ENCODE measurements at places on chromosomes 3 and 15.

DNA sequence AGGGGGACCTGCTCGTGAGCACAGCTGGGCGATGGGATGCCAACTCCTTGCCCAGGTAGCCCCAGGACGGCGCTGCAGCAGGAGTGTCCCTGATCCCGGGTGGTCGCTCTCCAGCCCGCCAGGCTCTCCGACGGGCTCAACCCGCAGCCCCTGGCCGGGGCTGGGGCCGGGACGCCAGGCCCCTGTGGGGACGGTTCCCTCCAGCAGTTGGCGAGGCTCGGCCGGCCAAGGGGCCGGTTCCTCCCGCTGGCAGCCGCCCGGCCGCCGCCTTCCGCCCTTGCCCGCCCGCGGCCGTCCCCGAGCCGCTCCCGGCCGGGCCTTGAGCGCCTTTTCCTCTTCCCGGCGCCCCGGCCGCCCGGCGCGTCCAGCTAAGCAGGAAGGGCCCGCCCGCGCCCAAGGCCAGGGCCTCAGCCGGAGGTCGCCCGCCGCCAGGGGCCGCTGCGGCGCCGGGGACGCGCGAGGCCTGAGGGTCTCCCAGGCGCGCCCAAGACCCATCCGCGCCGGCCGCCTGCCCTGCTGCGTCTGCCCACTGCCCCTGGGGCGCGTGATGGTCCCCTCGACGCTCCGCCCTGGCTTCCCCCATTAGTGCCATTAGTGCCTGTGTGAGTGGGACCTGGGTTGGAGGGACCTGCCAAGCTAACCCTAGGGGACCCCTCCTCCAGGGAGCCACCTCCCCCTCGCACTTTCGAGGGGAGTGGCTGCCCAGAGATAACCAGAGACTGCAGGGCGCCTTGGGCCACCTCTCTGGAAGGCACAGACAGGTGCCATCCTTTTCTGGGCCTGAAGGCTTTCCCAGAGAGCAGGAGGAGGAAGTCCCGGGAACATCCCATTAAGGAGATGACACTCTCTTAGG lies 106.4 kb downstream of the FBLN2 start:
- DNase-seq: no peak

DNA sequence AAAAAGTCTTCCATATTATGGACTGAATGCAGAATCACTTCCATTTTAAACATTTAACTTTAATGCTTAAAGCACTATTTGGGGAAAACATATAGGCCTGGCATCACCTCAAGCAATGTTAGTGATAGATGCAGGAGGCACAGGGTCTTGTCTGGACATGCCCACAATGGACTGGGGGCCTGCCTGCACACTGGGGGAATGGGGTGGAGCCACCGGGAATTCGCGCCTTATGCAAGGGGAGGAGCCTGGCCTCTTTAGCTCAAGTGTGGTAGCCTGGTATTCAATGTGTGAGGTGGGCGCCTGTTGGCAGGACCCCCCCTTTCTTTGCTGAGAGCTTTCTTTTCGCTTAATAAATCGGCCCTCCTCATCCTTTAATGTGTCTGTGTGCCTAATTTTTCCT lies 29.9 kb downstream of the ACKR4 start:
- no peak for DNase-seq

DNA sequence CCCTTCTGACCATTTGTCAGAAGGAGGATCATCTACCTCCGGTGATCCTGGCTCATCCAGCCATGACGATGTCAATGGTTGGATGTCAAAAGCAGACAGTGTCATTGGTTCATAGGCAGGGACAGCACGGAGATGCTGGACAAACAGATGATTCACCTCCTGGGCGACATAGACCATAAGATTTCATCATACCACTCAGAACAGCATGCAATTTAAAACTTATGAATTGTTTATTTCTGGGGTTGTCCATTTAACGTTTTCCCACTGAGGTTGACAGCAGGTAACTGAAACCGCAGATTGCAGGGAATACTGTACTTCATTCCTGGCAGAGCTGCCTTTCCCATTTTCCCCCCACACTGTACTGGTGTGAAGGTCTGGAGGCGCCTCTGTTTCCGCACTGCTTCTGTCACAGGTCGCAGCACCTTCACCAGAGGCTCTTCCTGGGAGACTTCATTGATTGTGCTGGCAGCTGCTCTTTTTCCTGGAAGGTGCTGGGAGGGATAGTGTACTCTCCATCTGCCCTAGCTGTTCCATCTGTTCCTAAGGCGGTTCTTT lies 32.5 kb upstream of the TMOD3 start:
- DNase-seq: no peak

DNA sequence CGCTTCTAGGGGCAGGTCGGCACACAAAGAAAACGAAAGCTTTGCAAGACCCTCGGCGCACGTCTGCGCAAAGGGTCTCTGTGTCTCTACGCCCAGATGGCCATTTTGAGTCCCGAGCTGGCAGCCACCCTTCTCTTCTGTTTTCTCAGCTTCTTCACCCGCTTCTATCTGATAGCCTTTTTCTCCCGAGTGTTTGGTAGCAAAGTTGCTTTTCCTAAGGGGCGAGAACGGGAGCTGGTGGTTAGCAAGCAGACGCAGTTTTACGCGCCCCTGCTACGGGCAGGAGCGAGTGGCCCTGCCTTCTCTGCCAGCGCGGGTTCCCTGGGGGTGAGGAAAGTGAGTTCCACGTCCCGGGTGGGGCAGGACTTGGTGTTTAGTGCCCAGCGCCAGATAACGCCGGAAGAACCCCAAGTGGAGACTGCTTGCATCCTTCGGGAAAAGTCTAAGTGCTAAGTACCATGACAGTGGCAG lies 2.9 kb upstream of the MKRN2 start:
- DNase-seq: no peak

DNA sequence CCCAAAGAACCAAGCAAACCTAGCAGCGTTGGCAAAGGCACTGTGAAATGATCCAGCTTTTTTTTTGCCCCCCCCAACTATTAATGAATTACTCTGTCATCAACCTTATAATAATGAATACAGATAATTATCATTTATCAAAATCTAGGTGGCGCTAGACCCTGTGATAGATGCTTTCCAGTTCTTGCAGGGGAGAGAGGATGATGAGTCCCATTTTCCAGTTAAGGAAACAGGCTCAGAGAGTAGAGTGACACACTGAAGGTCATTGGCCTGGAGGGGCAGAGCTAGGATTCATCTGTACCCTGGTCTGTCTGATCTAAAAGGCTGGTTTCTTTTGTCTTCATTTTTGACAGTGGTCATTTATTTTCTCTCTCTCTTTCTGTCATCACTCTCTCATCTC lies 5.0 kb downstream of the ACOX2 start:
- no peak for DNase-seq

DNA sequence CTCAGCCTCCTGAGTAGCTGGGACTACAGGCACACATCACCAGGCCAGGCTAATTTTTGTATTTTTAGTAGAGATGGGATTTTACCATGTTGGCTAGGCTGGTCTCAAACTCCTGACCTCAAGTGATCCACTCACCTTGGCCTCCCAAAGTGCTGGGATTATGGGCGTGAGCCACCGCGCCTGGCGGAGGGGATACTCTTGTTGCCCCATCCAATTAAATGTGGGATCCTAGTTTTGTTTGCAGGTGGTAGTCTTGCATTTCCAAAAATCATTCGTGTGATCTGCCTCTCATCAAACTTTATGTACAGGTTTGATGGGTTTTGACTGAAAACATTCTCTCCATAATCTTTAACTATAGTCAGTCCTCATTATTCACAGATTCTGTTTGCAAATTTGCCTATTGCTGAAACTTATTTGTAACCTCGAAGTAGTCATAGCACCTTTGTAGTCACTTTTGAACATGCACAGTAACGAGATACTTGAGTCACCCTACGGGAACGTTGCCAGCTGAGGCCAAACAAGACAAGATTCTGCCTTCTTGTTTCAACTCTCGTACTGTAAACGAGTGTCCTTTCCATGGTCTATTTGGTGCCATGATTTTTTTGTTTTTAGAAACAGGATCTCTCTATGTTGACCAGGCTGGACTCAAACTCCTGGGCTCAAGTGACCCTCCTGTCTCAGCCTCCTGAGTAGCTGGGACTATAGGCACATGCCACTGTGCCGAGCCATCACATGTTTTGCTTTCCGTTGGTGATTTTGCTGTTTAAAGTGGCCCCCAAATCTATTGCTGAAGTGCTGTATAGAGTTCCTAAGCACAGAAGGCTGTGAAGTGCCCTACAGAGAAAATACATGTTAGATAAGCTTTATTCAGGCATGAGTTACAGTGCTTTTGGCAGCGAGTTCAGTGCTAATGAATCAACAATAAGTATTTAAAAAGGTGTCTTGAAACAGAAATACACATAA lies 8.1 kb upstream of the MAPK6 start:
- DNase-seq: peak; percentile 85

- DNase-seq: no peak
Observed at GRCh38 chr15:99257107-99257750, 5.9 kb downstream of the LRRC28 start.

DNA sequence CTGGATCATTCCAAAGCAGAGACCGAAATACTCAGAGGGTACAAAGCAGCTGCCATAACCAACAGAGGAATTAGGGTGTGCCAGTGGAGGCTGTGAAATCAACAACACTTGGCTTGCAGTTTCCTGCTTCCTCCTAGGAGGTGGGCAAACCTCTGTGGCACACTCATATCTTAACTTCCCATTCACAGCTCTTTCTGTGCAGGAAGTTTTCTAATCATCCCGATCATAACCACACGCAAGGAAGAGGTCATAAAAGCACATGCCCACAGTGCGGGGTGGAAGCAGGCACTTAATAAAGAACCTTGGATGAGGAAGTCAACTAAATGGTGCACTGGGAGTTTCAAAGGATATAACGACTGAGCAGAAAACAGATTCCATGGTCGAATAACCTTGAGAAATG lies 5.1 kb downstream of the SCAMP2 start:
- no peak for DNase-seq

DNA sequence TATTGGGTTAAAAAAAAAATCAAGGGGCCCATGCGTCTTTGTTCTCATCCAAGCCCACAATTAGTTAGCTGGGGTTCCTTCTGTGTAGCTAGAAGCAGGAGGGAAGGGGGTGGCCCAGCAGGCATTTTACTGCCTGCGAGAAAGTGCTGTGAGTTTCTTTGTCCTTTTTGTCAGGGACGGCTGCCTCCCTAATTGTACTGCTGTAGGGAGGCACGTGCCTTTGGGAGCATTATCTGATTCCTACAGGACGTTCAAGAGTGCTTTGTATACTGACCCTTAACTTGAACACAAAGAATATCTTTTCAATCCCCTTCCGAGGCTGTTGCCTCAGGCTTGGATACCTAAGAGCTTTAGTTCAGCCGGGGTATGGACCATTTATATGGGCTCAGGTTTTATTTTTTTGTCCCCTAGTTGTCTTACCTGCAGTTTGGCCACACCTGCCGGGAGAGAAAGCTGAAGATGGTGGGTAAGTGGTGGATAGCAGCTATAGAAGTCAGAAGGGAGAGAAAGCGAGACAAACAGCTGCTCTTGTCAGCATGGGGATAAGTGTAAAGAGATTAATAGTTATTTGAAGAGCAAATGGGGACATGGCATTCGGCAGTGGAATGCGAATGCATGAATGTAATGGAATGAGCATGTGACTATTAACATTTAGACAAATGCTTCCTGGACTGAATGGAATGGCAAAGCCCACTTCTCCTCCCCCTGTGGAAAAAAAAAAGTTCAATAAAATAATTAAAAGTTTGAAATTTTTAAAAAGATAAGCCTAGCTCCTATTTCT lies 175.2 kb downstream of the TP63 start:
- no peak for DNase-seq

DNA sequence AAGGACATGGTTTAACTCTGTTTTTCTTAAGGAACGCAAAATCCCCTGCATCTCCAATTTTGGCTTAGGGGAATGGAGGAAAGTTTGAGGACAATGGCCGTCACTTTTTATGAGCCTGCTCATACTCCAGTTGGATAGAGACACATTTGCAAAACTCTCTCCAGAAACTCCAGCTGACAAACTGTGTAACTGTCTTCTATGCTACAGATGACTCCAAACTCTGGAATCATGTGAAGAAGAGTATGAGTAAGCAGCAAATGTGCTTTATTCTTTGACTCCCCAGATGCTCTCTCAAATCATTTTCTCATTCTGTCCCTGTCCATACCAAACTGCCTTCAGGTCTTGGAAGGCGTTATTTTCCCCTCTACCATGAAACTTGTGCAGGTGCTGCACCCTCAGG lies 226.5 kb upstream of the GPR149 start:
- no peak for DNase-seq

DNA sequence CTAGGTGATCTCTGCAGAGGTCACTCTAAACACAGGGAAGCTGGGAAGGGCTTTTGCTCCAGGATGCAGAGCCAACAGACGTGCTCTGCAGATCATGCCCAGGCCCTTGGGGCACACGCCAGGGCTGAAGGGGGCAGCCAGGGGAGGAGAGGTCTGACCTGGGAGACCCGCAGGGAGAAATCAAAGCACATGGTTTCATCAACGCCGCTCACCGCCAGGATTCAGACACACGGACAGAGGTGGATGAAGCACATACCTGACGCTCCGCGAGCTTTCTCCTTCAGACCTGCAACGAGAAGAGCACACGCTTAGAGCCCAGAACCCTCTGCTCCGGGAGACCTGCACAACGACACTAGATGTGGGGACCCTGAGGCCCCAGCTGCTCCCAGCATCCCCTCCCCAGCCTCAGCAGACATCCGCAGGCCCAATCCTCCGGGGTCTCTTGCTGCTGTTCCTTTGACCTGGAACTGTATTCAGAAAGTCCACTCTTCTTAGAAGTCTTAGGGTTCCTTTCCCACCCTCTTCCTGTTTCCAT lies 90.7 kb upstream of the IQSEC1 start:
- DNase-seq: no peak

GRCh38 chr3:117547956-117548550 lies 838.5 kb downstream of the TUSC7 start:
- DNase-seq: no peak

DNA sequence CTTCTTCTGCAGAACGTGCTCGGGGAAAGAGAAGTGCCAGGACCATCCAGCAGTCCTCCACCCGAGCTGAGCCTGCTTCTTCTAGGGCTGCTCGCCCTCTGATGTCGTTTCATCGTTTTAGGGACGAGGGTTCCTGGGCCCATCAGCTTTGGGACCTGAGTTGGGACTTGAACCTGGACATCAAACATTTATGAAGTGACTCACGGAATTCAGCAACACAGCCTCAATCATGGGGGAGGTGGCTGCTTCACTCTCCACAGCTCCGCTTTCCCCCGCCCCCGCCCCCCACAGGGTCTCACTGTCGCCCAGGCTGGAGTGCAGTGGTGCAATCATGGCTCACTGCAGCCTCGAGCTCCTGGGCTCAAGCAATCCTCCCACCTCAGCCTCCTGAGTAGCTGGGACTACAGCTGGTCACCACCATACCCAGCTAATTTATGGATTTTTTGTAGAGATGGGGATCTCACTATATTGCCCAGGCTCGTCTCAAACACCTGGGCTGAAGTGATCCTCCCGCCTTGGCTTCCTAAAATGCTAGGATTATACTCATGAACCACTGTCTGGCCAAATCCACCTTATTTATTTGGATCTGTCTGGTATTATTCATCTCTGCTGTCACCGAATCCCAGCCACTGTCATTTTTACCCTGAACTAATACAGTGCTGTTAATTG lies 725 bp upstream of the SCAMP2 start:
- no peak for DNase-seq

DNA sequence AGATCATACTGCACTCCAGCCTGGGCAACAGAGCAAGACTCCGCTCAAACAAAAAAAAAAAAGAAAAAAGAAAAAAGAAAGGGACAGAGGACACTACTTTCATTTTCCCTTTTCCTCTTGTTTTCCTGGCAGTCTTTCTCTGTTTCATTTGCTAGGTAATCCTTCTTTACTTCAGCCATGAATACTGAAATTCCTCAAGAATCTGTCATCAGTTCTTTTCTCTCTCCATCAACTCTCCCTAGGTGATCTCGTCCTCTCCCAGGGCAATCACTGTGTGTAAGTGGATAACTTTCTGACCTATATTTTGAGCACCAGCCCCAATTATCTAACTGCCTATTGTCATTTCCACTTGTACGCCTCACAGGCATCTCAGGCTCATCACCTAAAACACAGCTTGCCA lies 51.5 kb downstream of the TTC23 start:
- no peak for DNase-seq

GRCh38 chr3:191438150-191438814 lies 22.7 kb upstream of the PYDC2 start:
- DNase-seq: no peak
